HT-29 (cell line): ENCODE measurements at places on chromosomes 1 and 21. TPM values are rescaled to one million over a fixed set of nuclear protein-coding genes. Genes with fewer than 3 reads are reported as not detected.

DNA sequence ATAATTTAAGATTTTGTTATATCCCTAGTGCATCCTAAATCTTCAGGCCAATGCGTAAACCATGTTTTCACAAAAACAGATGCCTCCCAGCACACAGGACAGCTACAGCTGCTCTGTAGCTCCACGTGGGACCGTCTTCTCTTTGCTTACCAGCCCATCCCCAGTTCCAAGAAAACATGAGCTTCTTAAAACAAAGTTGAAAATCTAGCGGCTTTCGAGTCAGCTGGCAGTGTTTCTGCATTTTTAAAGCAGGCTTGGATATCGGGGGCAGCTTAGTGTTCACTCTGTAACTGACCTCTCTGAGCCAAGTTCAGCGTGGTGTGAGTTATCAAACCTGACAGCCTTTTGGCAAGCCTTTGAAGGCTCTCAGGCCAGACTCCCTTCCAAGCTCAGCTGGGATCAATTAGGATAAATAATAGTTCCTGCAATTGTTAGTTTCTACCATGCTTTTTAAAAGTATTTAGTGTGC lies 881.5 kb downstream of the LTN1 start:
- no peak for DNase-seq

DNA sequence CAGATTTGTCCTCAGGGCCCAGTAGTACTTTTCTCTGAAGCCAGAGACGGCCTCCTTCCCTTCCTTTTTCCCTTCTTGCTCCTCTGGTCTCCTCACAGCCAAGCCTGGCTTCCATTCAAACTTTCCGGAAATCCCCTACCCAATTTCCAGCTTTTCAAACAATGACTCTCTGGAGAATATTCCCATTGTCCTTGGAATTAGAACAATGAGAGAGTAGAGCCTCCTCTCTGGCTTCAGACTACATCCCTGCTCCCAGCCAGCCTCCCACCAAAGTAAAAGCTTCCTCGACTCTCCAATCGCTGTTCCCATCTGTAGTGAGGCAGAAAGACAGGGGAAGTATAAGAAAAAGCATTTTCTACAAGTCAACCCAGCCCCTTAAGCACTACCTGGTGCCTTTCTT lies 77.7 kb upstream of the SOX13 start:
- no peak for DNase-seq

DNA sequence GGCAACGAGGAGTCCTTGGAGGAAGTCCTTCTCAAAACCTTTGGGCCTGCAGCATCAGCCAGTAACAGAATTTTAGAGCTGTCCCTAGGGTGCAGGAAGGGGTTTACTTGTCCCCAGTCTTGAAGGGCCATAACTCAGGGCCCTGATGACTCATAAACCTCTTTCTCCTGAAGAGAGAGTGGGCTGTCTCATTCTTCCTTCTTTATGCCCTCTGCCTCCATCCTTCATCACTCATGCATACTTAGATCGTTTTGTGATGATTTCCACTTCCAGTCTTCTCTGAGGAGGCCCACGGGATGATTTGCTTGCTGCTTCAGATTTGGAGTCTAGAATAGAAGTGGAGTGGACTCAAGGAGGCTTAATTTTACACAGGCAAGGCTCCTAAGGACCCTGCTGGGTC lies 60.2 kb downstream of the NDUFS5 start:
- DNase-seq: no peak

DNA sequence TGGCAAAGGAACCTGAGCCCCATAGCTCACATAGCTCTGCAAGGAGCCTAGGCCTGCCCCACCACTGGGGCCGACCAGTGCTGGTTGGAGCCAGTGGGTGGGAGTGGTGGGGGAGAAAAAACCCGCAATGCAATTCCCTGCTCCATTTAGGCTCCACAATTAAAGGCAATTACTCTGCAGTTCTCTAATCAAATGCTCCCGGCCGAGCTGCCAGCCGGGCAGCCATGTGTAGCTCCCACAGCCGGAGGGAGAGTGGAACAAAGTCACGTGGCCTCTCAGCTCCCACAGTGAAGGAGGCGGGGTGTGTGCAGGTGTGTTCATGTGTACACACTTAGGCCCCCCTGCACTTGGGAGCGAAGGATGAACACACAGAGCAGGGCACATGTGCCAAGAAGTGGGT lies 81.6 kb downstream of the KIRREL1 start:
- no peak for DNase-seq

- DNase-seq: no peak
These were observed 146.4 kb downstream of the GREM2 start for GRCh38 chr1:240465531-240465940.

GRCh38 chr21:37564341-37564923 lies 197.9 kb downstream of the DYRK1A start:
- DNase-seq: peak; percentile 72

The RHCE gene
- total RNA-seq: not detected in 2 replicates

The PLXNA2 gene
- 21.1 and 25.5 TPM in 2 replicates for total RNA-seq

The CCDC27 gene
- total RNA-seq: not detected in 2 replicates

- DNase-seq: no peak
These were observed 300.3 kb upstream of the B3GALT2 start for GRCh38 chr1:193486671-193487229.

- no peak for DNase-seq
These were observed 114.6 kb downstream of the MRPS6 start for GRCh38 chr21:34187935-34188334.

The IGSF9 gene
- total RNA-seq: 5.9 and 6.5 TPM in 2 replicates

DNA sequence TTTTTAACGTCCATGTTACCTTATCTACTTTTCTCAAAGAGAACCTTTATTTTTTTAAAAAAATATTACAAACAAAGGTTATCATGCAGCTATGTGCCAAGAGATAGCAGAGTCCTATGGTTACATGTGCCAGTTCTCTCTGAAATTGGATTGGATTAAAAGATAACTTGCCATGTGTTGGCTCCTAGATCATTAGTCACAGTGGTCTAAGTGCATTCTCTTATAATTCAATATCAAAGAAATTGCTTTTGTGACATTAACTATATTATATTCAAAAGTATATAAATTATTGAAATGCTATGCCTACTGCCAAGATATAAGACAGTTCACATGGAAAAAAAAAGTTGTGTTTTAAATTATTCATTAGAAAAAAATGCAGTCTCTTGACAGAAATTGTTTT lies 494.2 kb downstream of the NEGR1 start:
- no peak for DNase-seq

DNA sequence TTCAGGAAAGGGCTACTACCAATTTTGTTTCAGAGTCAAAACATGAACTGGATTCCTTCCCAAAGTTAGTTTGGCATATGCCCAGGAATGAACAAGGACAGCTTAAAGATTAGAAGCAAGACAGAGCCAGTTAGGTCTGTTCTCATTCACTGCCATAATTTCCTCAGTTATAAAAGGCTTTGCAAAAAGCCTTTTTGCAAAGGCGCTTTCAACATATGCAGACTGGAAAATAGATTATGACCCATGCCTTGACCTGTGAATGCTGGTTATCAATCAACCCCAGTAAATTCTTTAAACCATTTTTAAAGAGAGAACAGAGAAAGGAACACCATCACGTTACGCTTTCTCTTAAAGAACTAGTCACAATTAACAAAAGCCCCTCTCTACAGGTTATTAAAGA lies 1.7 kb upstream of the FRRS1 start:
- no peak for DNase-seq

DNA sequence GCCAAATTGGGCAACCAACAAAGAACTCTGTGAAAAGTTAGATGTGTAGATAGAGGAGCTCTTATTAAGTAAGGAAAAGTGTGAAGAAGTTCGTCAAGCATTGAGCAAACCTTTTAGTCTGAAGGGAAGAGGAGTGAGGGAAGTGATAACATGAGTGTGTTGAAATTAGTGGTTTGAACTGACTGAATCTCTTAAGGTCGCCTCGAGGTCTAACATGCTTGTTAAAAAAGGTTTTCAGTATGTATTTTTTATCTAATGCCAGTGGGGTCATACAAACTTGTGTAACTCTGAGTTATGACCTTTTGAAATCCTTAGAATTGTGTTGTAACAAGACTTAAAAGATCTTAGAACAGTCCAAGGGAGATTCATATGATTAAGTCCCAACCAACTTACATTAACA lies 34.1 kb downstream of the SOAT1 start:
- DNase-seq: no peak

- no peak for DNase-seq
These were observed 1157.6 kb upstream of the ADGRL4 start for GRCh38 chr1:80164150-80164549.

The FMN2 gene
- not detected in 2 replicates for total RNA-seq

GRCh38 chr1:190439447-190439846 lies 38.2 kb downstream of the BRINP3 start:
- no peak for DNase-seq

DNA sequence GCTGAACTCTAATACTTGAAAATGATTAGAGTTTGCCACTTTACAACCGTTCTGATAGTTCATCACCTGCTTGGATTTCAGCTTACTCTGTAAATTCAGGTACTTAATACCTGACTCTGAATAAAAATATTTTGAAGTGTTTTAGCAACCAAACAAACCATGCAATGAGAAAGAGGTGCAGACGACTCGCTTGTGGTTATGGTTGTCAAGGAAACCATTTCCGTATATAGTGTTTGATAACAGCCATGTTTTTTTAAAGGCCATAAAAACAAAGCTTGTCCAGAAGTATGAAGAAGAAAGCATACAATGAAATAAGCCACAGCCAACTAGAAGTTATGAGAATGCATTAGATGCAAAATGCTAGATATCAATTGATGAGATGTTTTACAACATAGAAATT lies 167.2 kb upstream of the HMCN1 start:
- peak; percentile 90 for DNase-seq

GRCh38 chr1:90387805-90388204 lies 329.3 kb downstream of the BARHL2 start:
- DNase-seq: no peak

DNA sequence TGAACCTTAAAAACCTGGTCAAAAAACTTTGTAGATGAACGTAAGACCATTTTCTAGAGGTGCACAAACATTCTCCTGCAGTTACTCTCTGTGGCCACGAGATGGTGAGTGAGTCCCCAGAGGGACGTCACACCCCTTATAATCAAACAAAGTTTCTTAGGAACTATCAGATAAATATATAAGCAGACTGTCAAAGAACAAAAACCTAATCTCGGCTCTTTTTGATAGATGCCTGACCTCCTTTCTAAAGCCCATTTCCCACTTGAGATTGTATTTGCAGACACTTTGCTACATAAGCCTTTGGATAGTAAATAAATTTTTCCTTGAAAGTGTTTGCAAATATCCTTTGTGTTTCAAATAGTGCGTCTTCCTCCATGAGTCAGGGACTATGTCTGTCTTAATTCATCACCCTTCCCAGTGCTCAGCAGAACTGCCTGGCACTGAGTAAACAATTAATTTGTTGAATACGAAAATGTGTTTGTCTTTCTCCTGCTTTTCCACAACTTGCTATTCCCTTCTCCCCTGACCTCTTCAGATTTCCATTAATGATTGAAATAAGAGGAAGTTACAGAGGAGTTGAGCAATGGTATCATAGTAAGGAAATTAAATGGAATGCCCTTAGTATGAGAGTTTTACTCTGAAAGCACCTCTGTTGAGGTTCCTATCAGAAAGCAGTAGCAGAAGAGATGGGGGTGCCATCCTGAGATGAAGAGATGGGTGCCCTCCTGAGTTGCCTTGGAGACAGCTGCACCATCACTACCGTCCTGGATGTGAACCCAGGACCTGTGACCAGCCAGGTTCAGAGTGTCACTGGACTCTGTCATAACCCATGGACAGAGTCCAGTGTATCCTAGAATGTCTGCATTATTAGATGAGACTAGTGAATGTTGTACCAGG lies 57.8 kb upstream of the RAVER2 start:
- peak; percentile 79 for DNase-seq

DNA sequence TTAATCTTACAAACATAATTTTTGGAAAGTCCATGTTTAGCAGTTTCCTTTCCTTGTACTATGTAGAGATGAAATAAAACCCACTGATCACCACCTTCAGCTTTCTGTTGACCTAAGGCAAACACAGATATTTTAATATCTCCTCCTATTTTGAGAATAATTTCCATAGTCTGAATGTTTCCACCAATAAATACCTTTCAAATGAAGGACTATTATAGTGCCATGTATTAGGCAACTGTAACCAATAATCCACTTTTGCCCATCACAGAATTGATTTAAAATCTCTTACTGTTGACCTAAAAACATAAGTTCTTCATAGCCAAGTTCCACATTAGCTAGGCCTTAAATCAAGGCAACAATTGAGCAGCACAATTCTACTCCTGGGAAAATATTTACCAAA lies 1.8 kb downstream of the CDC42BPA start:
- DNase-seq: peak; percentile 48

The HSPA6 gene
- total RNA-seq: 0.70 and 1.1 TPM in 2 replicates

DNA sequence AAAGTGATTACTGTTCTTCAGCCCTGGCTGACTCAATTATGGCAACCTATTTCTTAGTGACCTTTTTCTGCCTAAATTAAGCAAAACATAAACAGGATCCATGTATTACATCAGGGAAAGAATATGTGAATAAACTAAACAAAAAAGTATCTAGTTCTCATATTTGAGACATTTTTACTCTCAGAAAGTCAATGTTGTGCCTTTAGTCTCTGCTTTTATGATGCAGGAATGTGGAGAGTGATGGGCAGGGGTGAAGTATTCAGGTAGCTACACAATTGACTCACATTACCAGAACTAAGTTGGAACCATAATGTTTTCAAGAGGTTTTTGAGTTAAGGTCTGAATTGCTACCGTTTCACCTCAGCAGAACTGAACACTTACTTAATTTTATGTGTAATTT lies 462.7 kb upstream of the CXADR start:
- no peak for DNase-seq
